ENCODE measurements at places on chromosomes 1 and 21. TPM values are rescaled to one million over a fixed set of nuclear protein-coding genes. Genes with fewer than 3 reads are reported as not detected.

NID1 gene
- 40.2 TPM for total RNA-seq

SLC22A15 gene
- total RNA-seq = 14.5 TPM

CFHR5 gene
- total RNA-seq = not detected

GLMN gene
- 15.0 TPM for total RNA-seq

LCE3E gene
- not detected for total RNA-seq

S100A7A gene
- not detected for total RNA-seq
